ENCODE measurements at places on chromosomes 12 and 14. TPM values are rescaled to one million over a fixed set of nuclear protein-coding genes. Genes with fewer than 3 reads are reported as not detected.

DNA sequence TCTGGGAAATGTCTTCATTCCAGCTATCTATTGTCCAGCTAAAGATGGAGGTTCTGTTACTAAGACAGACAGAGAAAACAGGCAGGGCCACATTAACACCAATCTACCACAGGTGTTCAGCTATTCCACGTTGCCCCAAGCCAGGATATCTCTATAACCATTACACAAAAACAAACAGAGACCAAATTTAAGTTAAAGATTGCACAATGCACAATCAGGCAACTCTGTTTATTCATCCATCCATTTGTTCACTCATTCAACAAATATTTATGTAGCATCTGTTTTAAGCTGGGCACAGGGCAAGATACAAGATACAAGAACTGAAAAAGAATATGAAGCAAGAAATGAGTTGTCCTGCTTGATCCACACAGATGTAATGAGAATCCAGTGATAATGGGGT is 629.0 kb downstream of the MED13L start:
- no peaks in the 10 kb centered on the region for H3K4me1 ChIP-seq
- H3K4me3 ChIP-seq, result no peak overlapping the region
- no peak for DNase-seq
- H3K27me3 ChIP-seq, result no peaks in the 10 kb centered on the region

- no peaks in the 10 kb centered on the region for H3K36me3 ChIP-seq
- H3K27me3 ChIP-seq, result no peaks in the 10 kb centered on the region
- H3K4me3 ChIP-seq, result no peak overlapping the region
- H3K27ac ChIP-seq, result no peak overlapping the region
These were observed 49.3 kb downstream of the PKP2 start for GRCh38 chr12:32847287-32847686.

GRCh38 chr12:120532701-120533238 is 1.4 kb upstream of the RNF10 start:
- H3K36me3 ChIP-seq, result peaks cover 3% of the 10 kb centered on the region
- no peak for DNase-seq
- H3K4me1 ChIP-seq, result peaks cover 9% of the 10 kb centered on the region
- H3K27me3 ChIP-seq, result no peaks in the 10 kb centered on the region

GRCh38 chr12:34287437-34287836 is 265.1 kb downstream of the ALG10 start:
- no peak overlapping the region for H3K4me3 ChIP-seq
- no peak for DNase-seq
- no peaks in the 10 kb centered on the region for H3K27me3 ChIP-seq
- no peaks in the 10 kb centered on the region for H3K4me1 ChIP-seq
- no peak overlapping the region for H3K27ac ChIP-seq
- no peaks in the 10 kb centered on the region for H3K36me3 ChIP-seq

GRCh38 chr14:91883753-91884152 is 16.4 kb upstream of the TC2N start:
- peaks cover 55% of the 10 kb centered on the region for H3K36me3 ChIP-seq
- no peak overlapping the region for H3K4me3 ChIP-seq
- no peaks in the 10 kb centered on the region for H3K4me1 ChIP-seq
- H3K27me3 ChIP-seq, result no peaks in the 10 kb centered on the region
- DNase-seq, result no peak
- H3K27ac ChIP-seq, result no peak overlapping the region

Gene ATL1
- total RNA-seq, result 12.2 TPM

Gene GOLT1B
- total RNA-seq, result 83.9 TPM

- DNase-seq, result peak; percentile 46
- no peaks in the 10 kb centered on the region for H3K36me3 ChIP-seq
- no peak overlapping the region for H3K27ac ChIP-seq
- peak overlapping the region; percentile 70 for H3K4me3 ChIP-seq
These were observed 1.0 kb downstream of the PRPF39 start for GRCh38 chr14:45084946-45085346.

DNA sequence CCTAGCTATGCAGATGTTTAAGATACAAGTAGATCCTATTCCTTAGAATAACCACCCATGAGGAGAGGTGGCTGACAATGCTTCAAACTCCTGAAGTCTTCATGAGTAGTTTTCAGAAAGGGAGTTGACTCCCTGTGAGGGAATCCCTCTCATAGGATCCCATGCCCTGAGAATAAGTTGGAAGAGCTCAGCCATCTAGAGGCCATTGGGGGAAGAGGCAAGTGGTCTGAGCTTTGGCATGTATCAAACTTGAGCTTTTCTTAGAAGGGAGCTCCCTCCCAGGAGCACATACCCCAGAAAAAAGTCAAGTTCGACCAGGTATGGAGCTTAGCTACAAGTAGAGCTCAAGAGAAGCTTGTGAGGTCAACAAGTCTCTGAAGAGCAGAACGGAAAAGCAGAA is 165.7 kb upstream of the RBM19 start:
- H3K36me3 ChIP-seq, result no peaks in the 10 kb centered on the region
- no peaks in the 10 kb centered on the region for H3K27me3 ChIP-seq
- H3K4me3 ChIP-seq, result no peak overlapping the region
- H3K4me1 ChIP-seq, result no peaks in the 10 kb centered on the region

- H3K4me1 ChIP-seq, result peaks cover 3% of the 10 kb centered on the region
- DNase-seq, result no peak
- H3K36me3 ChIP-seq, result peaks cover 10% of the 10 kb centered on the region
- no peak overlapping the region for H3K27ac ChIP-seq
- no peak overlapping the region for H3K4me3 ChIP-seq
These were observed 45.7 kb downstream of the PRKAB1 start for GRCh38 chr12:119713551-119714031.

Gene GCH1
- 0.56 TPM for total RNA-seq

Gene TEX52
- not detected for total RNA-seq

Gene CD163
- not detected for total RNA-seq

Gene GALNT16
- 0.28 TPM for total RNA-seq

- no peaks in the 10 kb centered on the region for H3K27me3 ChIP-seq
- H3K27ac ChIP-seq, result peak overlapping the region; percentile 43
- H3K4me1 ChIP-seq, result peaks cover 26% of the 10 kb centered on the region
- H3K36me3 ChIP-seq, result peaks cover 53% of the 10 kb centered on the region
These were observed 11.0 kb downstream of the ZNF219 start for GRCh38 chr14:21087294-21088091.

- DNase-seq, result no peak
- peaks cover 29% of the 10 kb centered on the region for H3K36me3 ChIP-seq
- H3K4me1 ChIP-seq, result peaks cover 17% of the 10 kb centered on the region
- no peak overlapping the region for H3K27ac ChIP-seq
- no peaks in the 10 kb centered on the region for H3K27me3 ChIP-seq
These were observed 4.7 kb downstream of the SPRYD3 start for GRCh38 chr12:53074283-53074998.

DNA sequence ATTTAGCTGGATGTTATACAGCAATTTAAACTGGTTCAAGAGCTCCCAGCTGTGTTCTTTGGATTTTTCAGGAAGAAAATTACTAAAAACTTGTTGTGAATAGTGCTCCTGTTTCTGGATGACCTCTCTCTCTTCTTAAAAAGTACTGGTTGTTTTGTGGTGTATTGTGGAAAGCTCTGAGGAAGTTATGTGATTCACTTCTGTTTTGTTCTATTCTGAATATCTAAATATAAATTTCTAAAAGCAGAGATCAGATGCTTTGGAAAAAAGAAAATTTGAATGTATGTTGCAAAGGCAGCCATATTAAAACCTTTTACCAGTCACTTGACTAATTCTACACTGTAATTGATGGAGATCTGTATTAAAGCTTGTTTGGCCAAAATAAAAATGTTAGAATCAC is 3.4 kb upstream of the C3AR1 start:
- no peaks in the 10 kb centered on the region for H3K27me3 ChIP-seq
- H3K4me1 ChIP-seq, result peaks cover 2% of the 10 kb centered on the region
- H3K36me3 ChIP-seq, result no peaks in the 10 kb centered on the region

- DNase-seq, result no peak
- peaks cover 15% of the 10 kb centered on the region for H3K4me1 ChIP-seq
- H3K36me3 ChIP-seq, result no peaks in the 10 kb centered on the region
- peak overlapping the region; percentile 85 for H3K4me3 ChIP-seq
These were observed 1.2 kb downstream of the PPTC7 start for GRCh38 chr12:110581931-110582275.

Gene MFAP5
- total RNA-seq, result 0.90 TPM

- H3K4me3 ChIP-seq, result no peak overlapping the region
- no peaks in the 10 kb centered on the region for H3K36me3 ChIP-seq
- no peak for DNase-seq
- 0 out of 2 replicates have a peak, but pooled peaks cover 3% of the 10 kb centered on the region for H3K27me3 ChIP-seq
These were observed 155.7 kb downstream of the SEC23A start for GRCh38 chr14:38947343-38947742.

DNA sequence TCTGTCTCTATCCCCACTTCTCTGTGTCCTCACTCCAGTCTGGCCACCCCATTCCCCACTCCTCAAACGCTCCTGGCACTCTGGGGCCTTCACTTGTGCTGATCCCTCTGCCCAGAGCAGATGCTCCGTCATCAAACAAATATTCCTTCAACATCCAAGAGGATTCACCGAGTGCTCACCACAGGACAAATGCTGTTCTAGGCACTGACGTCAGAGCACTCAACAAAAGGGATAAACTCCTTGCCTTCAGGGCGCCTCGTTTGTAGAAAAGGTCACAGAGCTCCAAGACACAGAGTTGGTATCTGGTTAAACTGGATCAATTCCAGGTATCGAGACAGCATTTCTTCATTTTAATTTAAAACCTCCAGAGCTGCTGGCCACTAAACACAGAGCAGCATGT is 35.3 kb downstream of the PSMC1 start:
- no peak for DNase-seq
- H3K36me3 ChIP-seq, result peaks cover 33% of the 10 kb centered on the region
- H3K27ac ChIP-seq, result no peak overlapping the region
- H3K27me3 ChIP-seq, result no peaks in the 10 kb centered on the region

Gene LRTM2
- not detected for total RNA-seq

DNA sequence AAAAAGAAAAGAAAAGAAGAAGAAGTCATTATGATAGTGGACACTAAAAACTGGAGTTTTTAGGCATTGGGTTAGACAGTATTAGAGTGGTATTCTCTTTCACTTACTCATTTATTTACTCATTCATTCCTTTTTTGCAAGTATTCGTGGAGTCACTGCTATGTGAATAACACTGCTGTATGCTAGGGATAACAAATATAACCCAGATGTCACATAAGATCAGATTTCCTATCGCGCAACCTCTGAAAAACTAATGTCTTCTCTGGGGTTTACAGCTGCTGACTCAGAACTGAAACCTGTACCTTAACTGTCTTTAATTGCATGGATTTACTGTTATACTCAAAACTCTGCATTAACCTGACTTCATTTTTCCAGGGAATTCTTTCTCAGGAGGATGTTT is 353.7 kb downstream of the LRIG3 start:
- no peak overlapping the region for H3K4me3 ChIP-seq
- H3K36me3 ChIP-seq, result no peaks in the 10 kb centered on the region
- no peaks in the 10 kb centered on the region for H3K27me3 ChIP-seq
- DNase-seq, result peak; percentile 98

Gene ACVRL1
- 5.8 TPM for total RNA-seq

Gene KRT78
- total RNA-seq, result not detected

All from IMR-90 (cell line).